Right ventricle myocardium inferior (tissue), 1 donor: ENCODE measurements at places on chromosomes 6 and 20. TPM values are rescaled to one million over a fixed set of nuclear protein-coding genes. Genes with fewer than 3 reads are reported as not detected.

Gene HLA-DRA
- total RNA-seq = 99.2 TPM

DNA sequence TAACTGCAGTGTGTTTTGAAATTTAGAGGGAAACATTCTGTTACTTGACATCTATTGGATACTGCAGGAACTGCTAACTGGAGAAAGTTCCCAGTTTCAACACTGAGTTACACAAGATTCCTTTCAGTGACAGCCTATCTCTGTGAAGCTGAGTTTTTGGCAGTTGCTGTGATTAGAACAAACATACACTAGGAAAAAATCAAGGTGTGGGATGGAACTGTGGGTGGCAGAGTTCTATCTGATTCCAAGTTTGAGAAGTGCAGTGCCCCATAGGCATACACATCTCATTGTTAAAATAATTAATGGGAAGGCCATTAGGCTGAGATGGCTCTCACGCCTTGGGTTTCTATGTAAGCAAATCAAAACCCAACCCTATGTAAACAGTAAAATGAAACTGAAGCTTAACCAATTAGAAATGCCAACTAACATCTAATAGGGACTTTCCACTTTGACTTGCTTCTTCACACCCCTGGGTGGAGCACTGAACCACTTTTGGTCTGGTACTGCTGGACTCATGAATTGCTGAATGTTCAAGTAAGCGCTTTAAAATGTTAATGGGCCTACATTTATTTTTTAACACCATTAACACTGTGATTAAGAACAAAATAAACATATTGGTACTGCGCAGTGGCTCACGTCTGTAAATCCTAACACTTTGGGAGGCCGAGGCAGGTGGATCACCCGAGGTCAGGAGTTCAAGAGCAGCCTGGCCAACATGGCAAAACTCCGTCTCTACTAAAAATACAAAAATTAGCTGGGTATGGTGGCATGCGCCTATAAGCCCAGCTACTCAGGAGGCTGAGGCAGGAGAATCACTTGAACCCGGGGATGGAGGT, 55.2 kb upstream of the TBC1D7 start:
- DNase-seq = no peak

GRCh38 chr20:13468166-13468565, 170.6 kb downstream of the TASP1 start:
- DNase-seq = no peak

- no peak for DNase-seq
Observed at GRCh38 chr20:50364542-50364941, 145.6 kb upstream of the PTPN1 start.

DNA sequence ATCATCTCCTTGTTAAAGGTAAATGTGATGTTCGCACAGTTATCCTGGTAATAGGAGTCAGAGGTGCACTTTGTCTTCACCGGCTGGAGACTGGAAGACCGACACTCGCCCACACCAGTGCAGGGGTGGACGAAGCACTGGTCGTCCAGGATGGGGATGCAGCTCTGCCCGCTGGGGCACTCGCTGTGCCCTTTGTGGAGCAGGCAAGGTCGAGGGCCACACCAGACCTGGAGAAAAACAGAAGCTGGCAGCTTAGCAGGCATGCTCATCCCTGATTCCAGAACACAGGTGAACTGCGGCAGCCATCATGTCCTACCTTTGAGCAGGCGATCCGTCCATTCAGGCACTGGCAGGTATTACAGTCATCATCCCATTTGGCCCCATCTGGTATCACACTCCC, 32.3 kb downstream of the JAG1 start:
- no peak for DNase-seq

DNA sequence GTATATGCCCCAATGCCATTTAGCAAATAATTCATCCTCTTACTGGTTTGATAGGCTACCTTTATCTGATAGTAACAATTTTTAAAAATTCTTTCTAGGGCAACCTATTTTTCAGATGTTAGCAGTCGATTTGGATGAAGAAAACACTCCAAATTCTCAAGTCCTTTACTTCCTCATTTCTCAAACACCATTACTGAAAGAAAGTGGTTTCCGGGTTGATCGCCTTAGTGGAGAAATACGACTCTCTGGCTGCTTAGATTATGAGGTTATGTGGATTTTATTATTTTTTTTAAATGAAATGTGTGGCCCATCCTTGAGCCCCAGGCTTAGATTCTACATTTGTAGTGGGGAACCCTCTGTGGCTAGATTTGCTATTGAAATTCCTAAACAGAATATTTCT, 26.3 kb downstream of the CDH26 start:
- DNase-seq = no peak

DNA sequence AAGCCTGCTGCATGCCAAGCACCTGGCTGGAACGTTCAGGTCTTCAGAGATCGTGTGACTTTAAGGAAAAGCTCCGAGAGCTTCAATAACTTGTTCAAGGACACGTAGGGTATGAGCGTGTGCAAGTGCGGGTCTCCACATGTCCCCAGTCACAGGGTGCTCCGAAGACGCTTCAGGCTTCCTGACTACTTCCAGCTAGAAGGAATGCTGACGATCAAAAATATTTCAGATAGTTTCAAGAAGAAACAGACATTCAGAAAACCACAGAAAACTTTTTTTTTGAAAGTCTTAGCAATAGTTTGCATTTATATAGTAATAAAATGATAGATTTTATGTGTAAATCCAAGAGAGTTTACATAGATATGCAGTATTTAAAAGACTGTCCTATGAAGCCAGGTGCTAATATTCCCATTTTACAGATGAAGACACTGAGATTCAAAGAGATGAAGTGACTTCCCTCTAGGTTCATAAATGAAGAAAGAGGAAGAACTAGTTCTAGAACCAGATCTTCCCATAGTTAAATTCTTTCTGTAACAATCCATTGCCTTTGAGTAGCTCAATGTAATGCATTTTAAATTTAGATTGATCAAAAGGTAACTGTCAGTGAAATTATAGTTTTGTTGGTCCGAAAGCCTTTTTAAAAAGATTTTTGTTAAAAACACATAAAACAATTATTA, 247.6 kb downstream of the MYLK4 start:
- no peak for DNase-seq

- DNase-seq = no peak
Observed at GRCh38 chr6:76770281-76770680, 693.0 kb downstream of the HTR1B start.

Gene TMEM217
- 0.30 TPM for total RNA-seq

Gene CLIC5
- 312 TPM for total RNA-seq

GRCh38 chr6:53043581-53043980, 21.6 kb upstream of the FBXO9 start:
- DNase-seq = no peak
